Ecto neural progenitor cell (in vitro differentiated cells): ENCODE measurements at places on chromosomes 11 and 22.

DNA sequence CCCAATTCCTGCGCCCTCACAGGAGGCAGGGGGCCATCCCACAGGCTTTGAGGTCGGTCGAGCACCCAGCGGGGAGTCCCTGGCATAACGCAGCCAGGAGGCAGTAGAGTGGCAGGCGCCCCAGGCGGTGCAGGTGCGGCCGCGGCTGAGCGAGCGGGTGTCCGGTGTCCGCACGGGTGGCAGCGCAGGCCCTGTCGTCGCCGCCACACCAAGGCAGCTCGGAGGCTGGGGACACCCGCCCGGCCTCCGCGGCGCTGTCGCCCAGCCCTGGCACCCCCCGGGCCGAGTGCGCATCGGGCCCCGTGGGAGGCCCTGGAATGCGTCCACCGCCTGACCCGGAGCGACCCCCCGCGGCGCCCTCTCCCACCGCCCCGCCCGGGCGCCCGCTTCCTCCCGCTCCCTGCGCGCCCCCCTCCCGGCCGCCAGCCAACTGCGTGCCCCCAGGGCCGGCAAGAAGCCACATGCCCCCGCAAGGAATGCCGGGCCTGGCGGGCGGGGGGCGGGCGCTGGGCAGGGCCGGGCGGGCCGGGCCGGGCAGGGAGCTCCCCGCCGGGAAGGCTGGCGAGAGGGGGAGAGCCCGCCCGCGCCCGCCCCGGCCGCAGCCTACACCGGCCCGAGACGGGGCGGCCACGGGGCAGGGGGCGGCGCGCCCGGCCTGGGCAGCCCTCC, 33.9 kb downstream of the PRDM11 start:
- DNase-seq: peak; percentile 81

DNA sequence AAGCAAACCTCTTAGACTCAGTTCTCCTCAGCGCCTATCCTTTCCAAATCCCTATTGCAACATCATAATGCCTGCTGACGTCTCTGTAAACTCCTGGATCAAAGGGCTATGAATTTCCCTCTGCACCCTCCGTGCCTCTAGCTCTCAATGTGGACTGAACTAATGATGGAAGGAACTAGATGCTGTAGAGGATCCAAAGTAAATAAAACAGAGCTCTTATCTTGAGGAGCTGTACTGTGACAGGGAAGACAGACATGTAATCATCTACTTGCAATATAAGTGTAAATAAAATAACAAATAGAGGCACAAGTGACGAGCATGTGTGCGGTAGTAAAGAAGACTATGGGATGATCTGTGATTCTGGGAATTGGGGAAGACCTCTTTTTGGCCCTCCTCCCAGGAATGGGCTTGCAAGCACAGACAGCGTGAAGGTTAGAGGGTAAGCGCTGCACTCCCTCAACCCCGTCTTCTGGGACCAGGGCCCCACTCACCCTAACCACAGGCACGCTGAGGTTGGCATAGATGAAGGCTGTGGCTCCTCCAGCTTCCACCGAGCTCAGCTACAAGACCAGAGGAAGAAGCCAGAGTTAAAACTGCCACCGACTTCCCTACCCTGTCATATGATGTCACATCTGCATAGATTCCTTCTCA, 42.2 kb downstream of the P4HA3 start:
- no peak for DNase-seq

GRCh38 chr22:33328789-33329296, 270.7 kb upstream of the SYN3 start:
- no peak for DNase-seq

- no peak for DNase-seq
Measured at GRCh38 chr11:128614026-128614425, 26.7 kb upstream of the ETS1 start.

- peak; percentile 15 for DNase-seq
Measured at GRCh38 chr11:45093761-45094455, 52.5 kb upstream of the PRDM11 start.

DNA sequence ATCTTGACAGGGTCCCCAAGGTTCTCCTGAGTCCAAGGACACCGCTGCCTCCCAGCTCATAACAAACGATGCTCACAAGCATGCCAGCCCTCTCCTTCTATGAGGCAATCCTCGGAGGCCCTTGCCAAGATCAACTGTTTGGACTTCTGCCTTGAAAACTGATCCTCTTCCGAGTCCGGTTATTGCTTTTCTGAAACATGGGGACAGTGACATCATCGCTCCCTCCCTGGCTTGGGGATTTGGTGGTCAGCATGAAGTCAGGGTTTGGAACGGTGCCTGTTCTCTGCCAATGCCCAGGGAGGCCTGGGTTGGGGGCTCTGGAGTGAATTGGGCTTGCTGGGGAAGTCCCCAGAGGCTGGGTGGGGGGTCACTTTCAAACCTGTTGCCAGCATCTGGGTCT, 149.3 kb downstream of the FBXO7 start:
- no peak for DNase-seq

DNA sequence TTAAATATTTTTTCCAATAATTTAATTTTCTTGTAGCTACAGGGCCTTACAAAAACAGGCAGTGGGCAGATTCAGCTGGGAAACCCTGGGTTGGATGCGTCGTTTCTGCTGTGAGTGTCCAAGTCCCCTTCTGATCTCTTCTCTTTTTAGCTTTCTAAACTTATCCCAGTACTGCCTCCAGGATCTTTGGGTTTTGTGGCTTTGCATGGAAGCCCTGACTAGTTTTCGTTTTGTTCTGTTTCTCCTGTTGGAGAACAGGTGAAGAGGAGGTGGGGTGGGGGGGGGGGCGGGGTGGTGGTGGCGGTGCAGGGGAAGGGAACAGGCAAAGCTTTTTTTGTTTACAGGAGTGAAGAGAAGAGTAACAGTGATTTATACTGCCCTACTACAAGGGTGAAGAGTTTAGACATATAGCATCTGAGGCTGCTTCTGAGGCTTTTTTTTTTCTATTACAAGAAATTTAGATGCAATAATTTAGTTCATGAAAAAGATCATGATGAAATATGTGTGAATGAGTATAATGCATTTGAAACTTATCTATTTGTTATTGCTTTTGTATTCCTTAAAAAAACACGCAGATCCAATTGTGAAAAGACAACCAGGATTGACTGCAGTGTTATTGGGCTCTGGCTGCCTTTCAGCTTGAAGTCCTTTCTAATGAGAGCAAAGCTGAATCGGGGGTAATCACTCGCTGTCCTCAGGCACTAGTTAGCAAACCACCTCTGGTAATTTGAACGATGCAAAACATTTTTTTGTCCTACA, 142.9 kb downstream of the NCAM1 start:
- no peak for DNase-seq

DNA sequence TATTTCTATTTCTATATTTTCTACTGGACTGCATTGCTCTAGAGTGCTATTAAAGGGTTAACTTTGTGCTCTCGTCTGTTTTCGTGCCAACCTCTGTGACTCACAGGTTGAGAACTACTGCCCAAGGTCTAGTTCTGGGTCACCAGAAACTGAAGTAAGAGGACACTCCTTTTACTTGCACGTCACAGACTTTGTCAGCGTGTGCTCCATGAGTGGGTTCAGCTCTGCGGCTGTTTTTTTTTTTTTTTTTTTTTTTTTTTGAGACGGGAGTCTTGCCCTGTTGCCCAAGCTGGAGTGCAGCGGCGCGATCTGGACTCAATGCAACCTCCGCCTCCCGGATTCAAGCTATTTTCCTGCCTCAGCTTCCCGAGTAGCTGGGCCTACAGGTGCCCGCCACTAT, 49.8 kb downstream of the CLMP start:
- no peak for DNase-seq

- DNase-seq: no peak
Measured at GRCh38 chr22:37431801-37432707, 4.8 kb upstream of the ELFN2 start.

- DNase-seq: no peak
Measured at GRCh38 chr11:68200639-68201038, 12.5 kb downstream of the KMT5B start.

DNA sequence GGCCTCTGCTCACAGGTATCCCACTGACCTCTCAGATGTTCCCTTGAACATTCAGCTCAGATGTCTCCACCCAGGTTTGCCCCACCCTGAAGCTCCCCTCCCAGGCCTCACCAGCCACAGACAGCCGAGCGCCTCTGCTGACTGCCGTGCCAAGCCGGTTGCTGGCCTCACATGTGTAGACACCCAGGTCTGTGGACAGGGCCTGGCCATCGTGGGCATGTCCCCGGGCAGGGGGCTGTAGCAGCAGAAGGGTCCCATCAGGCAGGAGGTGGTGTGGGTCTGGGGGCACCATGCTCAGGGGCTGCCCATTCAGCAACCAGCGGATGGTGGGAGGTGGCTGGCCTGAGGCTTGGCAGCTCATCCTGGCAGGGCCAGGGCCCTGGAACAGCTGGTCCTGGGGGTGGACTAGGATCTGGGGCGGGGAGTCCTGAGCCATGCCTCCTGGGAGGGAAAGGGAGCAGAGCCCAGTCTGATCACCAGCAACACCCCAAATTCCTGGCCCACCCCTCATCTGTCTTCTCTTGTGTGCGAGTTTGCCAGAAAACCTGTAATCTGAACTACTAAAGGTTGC, 759 bp downstream of the ROBO4 start:
- DNase-seq: peak; percentile 39

GRCh38 chr22:47127441-47127871, 365.0 kb downstream of the TBC1D22A start:
- no peak for DNase-seq

- peak; percentile 56 for DNase-seq
Measured at GRCh38 chr11:57787920-57788702, 26.5 kb downstream of the CTNND1 start.

- DNase-seq: no peak
Measured at GRCh38 chr11:14673824-14674405, 30.3 kb downstream of the PDE3B start.

DNA sequence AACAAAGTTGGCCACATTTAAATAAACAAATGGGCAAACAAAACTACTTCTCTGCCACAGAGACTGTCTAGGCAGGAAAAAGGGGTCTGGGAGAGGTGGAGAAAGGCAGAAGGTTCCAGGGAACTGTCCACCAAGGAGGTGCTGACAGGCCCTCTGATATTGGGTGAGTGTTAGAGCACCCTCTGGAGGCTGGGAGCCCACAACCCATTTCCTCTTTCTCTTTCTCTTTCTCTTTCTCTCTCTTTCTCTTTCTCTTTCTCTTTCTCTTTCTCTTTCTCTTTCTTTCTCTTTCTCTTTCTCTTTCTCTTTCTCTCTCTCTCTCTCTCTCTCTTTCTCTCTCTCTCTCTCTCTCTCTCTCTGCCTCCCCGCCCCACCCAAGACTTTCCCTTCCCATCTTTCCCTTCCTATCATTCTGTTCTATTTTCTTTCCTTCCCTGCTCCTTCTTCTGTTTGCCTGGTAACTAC, 912.8 kb downstream of the DLG2 start:
- peak; percentile 73 for DNase-seq

- no peak for DNase-seq
Measured at GRCh38 chr11:113675003-113675561, 31.0 kb downstream of the TMPRSS5 start.

- DNase-seq: no peak
Measured at GRCh38 chr11:35276396-35277145, 137.6 kb downstream of the CD44 start.

DNA sequence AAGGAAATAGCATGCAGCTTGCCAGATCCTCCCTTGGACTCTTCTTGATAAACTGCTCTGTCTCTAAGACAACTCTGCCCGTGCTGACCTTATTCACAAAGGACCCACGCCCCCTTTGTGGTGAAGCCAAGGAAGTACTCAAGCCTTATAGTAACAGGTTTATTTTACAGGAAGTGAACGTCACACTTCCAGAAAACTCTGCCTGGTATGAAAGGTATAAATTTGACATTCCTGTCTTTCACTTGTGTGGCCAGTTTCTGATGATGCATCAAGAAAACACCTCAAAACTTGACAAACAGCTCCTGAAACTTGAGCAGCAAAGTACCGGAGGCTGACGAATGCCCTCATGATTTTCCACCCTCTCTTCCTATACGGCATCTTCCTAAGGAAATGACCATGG, 12.5 kb upstream of the PELI3 start:
- DNase-seq: no peak

- no peak for DNase-seq
Measured at GRCh38 chr11:72575533-72576242, 98.5 kb downstream of the PDE2A start.

GRCh38 chr11:19777377-19778102, 64.9 kb downstream of the NAV2 start:
- no peak for DNase-seq

DNA sequence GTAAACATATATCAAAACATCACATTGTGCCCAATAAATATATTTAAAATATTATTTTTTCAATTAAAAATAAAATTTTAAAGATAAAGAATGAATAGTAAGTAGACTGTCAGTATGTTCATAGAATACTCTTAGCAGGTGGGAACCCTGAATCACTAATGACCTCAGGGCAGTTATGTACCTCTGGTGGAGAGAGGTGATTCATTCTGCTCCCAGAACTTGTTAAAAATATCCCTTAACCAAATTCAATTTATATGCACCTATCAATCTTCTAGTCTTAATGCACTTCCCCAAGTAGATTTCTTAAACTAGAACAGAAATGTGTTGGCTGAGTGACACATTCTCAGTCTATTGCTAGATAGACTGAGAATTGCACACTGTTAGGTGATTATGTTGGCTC, 183.9 kb upstream of the SYN3 start:
- no peak for DNase-seq

DNA sequence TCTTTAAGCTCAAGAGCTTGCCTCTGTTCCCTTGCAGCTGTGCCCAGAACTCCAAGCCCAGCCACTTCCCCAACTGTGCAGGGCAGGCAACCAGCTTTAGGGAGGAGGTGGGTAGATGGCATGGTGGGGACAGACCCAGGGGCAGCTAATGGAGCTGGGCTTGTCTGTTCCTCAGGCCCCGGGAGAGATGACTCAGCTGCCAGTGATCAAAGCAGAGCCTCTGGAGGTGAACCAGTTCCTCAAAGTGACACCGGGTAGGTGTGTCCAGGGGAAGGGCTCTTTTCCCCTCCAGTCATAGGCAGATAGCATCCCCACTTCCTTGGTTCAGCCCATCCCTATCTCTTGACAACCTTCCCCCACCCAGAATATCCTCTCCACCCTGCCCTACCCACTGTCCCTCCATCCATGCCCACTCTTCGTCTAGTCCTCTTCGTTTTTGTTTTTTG, 32.4 kb downstream of the CREB3L1 start:
- DNase-seq: no peak

GRCh38 chr22:30045901-30046715, 34.2 kb upstream of the HORMAD2 start:
- peak; percentile 32 for DNase-seq

DNA sequence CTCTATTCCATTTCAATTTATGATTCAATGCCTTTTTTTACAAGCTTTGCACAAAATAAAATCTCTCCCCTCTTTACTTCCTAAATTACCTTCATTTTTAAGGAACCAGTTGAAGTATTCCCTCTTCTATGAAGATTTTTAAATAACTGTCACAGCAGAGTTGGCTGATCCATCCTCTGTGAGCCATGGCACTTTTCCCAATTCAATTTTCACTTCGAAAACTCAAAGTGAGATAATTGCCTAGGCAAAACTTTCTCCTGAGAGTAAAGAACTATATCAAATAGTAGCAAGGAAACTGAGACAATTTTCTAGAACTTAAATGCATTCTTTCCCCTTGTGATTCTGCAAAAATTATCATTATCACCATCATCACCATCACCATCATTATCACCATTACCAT, 259.9 kb upstream of the ARHGAP20 start:
- DNase-seq: no peak
